Activated CD8-positive, alpha-beta memory T cell treated with anti-CD3 and anti-CD28 coated beads for 1 hour (primary cell): ENCODE measurements at places on chromosomes 4 and X.

DNA sequence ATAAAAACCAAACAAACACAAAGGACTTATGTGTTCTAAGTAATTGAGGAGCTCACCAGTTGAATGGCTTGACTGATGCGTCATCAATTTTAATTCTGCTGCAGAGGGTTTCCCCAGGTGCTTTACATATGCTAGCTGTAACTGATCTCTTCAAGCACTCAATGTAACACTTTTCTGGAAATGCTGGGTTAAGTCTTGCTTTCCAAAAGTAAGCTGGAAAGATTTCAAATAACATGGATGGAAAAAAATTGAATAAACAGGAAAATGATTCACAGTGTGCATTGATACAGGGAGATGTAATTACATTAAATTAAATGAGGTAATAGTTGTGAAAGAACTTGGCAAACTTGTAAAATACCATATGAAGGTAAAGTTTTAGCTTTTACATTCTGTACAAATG, 186.7 kb upstream of the WDFY3 start:
- no peak for DNase-seq

DNA sequence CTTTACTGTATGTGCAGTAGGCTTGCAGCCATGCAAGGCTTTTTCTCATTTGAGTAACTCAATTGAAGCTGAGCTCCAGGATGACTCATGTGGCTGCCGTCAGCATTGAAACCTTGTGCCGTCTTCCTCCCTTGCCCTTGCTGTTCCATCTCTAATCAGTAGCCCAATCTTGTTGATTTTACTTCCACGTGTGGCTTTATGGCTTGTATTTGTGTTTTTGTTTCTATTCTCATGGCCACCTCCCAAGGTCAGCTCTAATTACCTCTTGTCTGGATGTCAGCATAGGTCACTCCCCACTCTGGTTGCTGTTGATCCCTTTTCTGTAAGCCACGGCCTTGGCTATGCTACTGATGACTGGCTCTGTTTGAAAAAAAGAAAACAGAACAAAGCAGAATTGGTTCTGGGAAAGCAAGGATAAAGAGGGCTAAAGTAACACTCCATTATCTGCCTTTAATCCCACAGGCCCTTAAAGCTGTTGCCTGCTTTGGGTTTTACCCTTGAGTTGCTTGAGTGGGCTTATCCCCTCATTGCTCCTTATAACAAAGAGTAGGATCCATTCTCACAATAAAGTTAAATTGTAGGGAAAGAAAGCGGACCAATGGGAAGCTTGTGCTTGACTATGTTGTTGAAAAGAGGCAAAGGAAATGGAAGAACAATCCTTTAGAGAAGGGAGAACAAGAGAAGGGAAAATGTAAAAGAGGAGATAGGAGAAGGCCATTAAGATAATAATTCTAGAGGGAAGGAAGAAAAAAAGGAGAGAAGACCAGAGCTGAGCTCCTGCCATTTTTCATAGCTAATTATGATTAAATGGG, 173.9 kb upstream of the PGRMC2 start:
- no peak for DNase-seq

DNA sequence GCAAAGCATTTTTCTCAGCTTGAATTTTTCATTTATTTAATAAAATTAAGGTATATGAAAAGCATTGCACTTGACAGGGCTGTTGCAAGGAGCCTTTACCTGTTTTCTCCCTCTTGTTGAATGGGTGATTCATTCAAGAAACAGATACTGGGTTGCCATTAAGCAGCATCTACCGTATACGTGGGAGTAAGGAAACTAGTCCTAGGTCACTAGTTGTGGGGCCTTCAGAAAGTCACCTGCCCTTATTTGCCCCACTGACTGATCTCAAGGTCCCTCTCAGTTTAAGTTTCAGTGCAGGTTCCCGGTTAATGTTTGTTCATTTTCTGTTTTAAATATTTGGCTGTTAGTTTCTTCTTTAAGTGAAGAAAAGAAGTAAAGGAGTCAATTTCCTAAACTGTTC, 34.0 kb downstream of the LHFPL1 start:
- no peak for DNase-seq

GRCh38 chrX:5388087-5388486, 840.6 kb downstream of the NLGN4X start:
- no peak for DNase-seq

- no peak for DNase-seq
Measured at GRCh38 chr4:141730805-141731204, 94.4 kb downstream of the IL15 start.

DNA sequence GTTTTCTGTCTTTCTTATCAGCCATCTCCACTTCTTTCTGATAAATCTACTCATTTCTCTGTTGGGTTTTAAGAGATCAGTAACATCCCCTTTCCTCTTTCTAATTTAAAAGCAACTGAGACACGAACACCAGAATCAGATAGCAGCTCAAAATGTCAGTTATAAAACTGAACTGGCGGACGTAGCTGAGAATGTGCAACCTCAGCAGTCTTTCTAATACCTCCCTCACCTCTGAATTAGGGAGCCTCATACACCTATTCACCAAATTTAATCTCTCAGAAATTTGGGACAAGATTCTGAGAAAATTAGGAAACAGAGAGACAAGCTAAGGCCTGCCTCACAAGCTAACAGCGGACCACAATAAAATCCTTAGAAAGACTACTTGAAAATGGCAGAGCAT, 52.0 kb upstream of the ACSL4 start:
- DNase-seq = no peak

GRCh38 chr4:174365018-174365587, 81.4 kb downstream of the CEP44 start:
- DNase-seq = no peak

DNA sequence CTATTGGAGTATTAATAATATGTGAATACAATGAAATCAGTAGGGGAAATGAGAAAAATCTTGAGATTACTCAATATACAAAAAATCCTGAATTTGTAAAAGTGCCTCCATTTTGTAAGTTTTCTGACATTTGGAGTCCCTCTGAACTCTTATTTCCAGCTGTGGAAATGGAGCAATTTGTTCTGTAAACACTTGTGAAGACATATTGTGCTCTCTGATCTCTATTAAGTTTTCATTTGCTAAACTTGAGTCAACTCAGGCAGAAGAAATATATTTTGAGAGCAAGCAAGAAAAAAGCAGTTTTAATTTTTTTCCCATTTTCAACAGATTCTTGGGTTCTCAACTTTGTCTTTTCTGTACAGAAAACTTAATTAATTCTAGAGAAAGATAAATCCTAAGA, 51.4 kb upstream of the PCDH18 start:
- DNase-seq = no peak

GRCh38 chrX:118228041-118228440, 111.4 kb upstream of the KLHL13 start:
- no peak for DNase-seq

- no peak for DNase-seq
Measured at GRCh38 chrX:68721991-68722860, 74.8 kb downstream of the STARD8 start.

DNA sequence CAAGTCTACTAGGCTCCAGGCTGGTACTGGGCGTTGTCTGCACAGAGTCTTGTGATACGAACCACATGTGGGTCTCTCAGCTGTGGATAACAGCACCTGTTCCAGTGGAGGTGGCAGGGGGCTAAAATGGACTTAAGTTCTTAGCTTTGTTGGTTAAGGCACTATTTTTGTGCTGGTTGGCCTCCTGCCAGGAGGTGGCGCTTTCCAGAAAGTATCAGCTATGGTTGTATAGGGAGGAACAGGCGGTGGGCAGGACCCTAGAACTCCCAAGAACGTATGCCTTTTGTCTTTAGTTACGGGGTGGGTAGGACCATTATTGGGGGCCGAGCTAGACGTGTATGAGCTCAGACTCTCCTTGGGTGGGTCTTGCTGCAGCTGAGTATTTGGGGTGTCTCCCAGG, 1138.4 kb downstream of the PCDH19 start:
- no peak for DNase-seq

GRCh38 chr4:156958276-156959074, 13.1 kb downstream of the PDGFC start:
- DNase-seq = no peak

GRCh38 chrX:129744861-129745321, 6.1 kb downstream of the XPNPEP2 start:
- no peak for DNase-seq

DNA sequence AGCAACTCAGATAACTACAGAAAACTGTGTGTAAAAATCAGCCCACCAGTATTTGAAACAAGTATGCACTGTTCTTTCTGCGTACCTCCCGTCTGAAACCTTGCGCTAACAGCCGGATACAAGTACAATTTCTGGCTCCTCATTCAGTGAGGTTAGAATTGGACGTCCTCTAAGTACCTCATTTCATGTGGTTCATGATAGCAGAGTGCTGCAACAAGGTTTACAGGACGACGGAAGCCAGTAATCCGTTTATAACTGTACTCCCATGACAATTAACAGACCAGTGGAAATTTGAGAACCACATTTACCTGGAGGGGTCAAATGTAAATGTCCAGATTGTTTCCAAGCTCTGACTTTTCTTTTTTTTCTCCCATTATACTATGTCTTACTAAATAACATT, 52.9 kb upstream of the TENM3 start:
- DNase-seq = no peak

GRCh38 chr4:40736910-40737309, 12.8 kb upstream of the NSUN7 start:
- no peak for DNase-seq

DNA sequence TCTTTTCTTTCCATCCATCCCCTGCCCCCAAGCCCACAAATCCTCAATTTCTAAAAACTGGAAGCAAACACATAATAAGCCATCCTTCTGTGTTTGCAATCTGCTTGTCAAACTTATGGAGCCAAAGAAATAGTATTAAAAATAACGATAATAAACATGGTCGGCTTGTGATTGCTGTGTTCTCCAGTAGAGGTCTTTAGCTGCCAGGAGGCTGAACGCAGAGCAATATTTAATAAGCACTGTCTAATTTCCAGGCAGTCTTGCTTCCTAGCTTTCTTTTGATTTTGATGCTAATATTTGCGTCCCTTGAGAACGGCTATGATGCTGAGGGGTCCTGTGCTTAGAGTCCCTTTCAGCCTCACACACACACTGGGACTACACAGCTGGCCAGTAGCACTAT, 3.2 kb upstream of the HELT start:
- no peak for DNase-seq

DNA sequence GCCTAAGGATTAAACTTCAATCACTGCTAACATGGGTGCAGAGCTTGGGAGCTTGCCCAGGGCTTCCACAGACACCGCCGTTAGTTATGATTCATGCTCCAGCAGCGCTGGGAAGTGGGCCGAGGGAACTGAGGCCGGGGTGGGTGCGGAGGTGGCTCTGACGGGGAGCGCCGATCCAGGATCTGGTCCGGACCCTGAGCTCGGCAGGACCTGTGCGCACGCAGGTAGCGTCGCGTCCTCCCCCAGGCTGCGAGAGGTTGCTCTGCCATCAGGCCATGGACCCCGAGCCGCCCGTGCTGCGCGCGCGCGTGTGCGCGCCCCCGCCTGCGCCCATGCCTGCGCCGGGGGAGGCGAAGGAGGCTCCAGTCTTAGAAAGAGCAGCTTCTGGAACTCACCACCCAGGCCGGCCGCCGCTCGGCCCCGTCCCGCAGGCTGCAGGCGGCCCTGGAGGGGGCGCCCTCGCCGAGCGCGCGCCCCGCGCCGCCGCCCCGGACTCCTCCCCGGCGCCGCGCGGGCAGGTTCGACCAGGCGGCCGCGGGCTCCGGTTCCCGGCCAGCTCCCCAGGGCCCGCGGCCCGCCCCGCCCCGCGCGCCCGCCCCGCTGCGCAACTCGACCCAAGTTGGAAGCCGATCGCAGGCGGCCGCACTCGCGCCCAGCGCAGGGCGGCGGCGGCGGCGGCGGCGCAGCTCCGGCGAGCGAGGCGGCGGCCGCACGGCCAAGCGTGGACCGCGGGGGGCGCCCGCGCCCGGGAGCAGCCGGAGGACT, 732 bp upstream of the ADRA2C start:
- no peak for DNase-seq

- no peak for DNase-seq
Measured at GRCh38 chr4:140851032-140851636, 94.9 kb upstream of the TBC1D9 start.
